ENCODE measurements at places on chromosomes 16 and 17.

- DNase-seq, result no peak
Measured at GRCh38 chr17:8226536-8227237, 16.3 kb upstream of the AURKB start.

DNA sequence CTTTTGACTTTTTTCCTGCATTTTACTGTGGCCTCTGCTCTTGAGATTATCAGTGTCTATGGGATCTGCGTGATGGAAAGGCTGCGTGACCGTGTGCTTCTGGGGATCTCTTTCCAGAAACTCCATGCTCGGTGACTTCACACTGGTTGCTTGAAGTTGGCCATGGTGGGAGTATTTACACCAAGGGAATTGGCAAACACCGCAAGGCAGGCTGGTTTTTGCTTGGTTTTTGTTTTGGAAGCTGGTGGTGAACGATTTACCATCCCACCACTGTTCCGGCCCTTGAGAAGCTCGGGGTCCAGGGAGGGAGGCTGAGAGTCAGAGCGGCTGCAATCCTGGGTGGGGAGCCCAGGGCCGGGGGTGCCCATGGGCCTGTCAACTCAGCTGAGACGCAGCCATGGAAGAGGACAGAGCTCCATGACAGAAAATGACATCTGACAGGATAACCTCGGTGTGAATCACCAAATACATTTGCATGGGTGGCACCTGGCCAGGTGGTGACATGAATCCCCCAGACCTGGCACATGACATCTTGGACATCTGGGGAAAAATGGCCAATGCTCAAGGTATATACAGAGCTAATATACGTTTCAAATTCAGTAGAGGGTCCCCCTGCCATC, 11.1 kb downstream of the CRISPLD2 start:
- no peak for DNase-seq

- DNase-seq, result peak; percentile 47
Measured at GRCh38 chr17:76265624-76266243, 586 bp downstream of the UBALD2 start.

GRCh38 chr17:65177901-65178300, 40.7 kb downstream of the RGS9 start:
- DNase-seq, result no peak

DNA sequence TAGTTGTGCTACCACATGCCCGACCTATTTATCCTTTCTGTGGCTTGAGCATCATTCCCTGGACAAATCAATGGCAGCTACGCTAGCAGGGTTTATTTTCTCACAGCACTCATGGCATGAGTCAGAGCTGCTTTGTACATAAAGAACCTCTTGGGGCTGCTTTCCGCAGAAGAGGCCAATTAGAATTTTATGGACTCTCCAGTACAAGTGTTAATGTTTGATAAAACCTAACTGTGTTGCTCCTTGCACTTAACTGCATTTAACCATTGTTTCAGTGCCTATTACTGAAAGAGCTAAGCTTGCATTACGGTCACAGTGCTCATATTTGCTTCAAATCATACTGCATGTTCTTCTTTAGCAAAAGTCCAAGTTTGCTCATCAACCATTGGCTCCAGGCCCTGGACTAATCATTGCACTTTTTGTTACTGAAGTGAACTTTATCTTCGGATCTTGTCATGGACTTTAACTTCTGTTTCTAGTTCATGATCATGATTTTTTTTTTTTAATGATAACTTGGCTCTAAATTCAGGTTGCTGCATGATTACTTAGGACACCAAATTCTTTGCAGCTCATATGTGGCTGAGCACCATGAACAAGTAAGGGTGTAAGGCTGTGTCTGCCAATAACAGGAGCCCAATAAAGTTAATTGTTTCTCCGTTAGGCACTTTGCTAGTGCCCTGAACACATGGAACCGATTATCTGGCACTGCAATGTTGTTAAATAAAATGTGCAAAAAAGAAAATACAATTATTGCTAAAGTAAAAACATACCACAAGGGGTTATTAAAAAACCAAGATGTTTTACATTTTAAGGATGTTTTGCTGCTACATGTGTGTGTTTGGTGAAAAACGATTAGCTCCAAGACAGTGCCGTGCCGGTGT, 492.2 kb downstream of the KCNJ2 start:
- DNase-seq, result no peak

- DNase-seq, result no peak
Measured at GRCh38 chr17:8072729-8073461, 14.6 kb downstream of the ALOX12B start.

GRCh38 chr16:83843657-83844056, 35.9 kb downstream of the HSBP1 start:
- no peak for DNase-seq

- DNase-seq, result no peak
Measured at GRCh38 chr16:31284926-31285325, 25.2 kb downstream of the ITGAM start.

DNA sequence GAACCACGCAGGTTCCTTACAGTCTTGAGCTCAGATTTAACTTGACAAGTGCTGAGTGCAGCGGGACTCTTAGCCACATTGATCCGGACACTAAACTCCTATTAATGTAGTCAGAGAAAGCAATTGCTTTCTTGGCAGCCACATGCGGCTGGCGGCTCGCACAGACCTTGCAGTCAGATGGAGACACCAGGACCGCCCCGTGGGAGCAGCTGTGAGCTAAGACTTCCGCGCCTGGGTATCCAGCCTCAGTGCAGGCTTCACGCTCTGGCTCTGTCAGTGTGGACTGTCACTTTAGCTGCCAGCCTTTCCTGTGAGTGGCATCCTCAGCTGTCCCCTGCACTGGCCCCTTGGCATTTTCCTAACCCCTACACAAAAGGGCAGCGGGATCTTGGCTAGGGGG, 80.9 kb upstream of the NLRP1 start:
- no peak for DNase-seq

All from NCI-H2171 treated with DMSO at 0.1 percent for 48 hours (cell line).